ENCODE measurements at places on chromosomes 6 and 20.

DNA sequence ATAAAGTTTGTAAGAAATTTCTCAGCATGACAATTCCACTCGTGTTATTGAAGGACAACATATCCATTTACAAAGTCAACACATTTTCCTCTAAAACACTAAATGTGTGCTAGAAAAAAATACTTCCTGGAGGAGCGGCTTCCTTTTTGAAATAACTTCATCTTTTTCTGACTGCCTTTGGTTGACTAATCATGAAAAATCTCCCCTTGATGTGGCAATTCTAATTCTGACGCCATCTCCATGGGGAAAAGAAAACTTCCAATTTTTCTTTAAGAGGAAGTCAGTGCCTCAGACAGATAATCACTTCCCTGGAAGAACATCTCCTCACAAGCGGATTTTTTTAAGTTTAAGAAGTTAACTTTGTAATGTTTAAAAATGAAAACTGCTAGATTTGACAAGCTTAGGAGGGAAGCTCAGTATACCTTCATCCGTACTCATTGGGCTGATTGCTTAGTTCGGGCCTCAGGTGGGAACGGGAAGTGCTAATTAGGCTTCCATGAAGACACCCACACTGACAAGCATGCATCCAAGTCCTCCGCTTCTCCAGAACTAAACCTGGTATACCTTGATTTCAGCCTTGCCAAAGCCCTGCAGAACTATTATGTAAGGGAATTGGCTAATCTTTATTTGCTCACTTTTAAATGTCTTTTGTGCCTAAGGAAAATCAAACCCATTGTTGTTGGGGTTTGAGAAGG lies 35.1 kb upstream of the DUSP22 start:
- DNase-seq: peak; percentile 58

DNA sequence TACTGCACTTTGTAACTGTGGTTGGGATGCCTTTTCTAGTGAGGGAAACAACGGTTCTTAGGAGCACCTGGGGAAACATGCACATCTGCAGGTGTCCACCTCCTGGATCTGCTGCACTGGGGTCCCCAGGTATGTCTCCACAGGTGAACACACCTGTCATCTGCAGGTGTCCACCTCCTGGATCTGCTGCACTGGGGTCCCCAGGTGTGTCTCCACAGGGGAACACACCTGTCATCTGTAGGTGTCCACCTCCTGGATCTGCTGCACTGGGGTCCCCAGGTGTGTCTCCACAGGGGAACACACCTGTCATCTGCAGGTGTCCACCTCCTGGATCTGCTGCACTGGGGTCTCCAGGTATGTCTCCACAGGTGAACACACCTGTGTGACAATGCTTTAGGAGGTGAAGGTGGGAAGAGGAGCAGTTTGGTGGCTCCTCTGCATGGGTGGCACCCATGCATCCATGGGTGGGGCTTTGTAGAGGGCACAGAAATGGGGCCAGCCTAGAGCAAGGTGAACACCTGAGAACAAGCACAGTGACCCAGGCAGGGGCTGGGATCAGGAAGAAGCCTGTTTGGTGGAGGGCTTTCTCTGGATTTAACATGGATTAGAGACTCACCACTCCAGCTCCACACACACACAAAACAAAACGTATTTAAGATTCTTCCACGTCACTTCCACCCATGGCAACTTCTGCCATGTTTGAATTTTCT lies 206.0 kb upstream of the CDH4 start:
- no peak for DNase-seq

DNA sequence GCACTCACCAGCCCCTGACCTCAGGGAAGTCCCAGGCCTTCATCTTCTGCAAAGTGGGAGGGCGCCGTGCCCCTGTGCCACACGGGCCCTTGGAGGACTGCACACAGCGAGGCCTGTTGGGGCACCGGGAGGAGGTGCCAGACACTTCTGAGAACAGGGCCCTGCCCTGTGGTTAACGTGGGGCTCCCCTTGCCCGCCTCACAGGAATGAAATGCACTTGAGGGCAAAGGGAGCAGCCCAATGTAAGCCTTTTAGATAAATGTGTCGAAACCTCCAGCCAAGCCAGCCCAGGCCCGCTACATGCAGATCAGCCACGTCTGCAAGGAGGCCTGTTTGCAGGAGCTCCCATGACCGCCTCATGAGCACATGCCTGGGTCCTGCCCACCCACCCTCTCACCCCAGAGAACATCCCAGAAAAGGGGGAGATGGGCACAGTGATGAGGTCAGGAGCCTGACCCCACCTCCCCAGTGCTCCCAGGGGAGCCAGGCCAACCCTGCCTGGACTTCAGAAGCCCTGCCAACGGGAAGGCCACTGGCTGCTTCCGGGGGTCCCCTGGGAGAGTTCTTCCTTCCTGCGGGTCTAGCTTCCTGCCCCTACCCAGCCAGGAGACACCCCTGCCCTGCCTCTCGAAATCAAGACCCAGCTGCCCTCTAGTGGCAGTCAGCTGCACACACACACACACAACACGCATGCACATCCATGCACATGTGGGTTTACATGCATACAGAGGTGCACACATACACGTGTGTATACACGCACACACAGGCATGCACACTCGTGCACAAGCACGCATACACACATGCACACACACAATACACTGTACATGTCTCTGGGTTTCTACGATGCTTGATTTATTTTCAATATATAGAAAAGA lies 178.7 kb downstream of the TAF4 start:
- DNase-seq: peak; percentile 50

GRCh38 chr6:1527073-1527457 lies 82.7 kb upstream of the FOXC1 start:
- DNase-seq: peak; percentile 63

Measured in fibroblast of upper back skin (primary cell).